Naive thymus-derived CD8-positive, alpha-beta T cell (primary cell): ENCODE measurements at places on chromosomes 12 and 14. TPM values are rescaled to one million over a fixed set of nuclear protein-coding genes. Genes with fewer than 3 reads are reported as not detected.
A peak's percentile ranks its signal among the peaks of the same experiment; 100 is the strongest.

BIN2 gene
- total RNA-seq: 257 TPM

DNA sequence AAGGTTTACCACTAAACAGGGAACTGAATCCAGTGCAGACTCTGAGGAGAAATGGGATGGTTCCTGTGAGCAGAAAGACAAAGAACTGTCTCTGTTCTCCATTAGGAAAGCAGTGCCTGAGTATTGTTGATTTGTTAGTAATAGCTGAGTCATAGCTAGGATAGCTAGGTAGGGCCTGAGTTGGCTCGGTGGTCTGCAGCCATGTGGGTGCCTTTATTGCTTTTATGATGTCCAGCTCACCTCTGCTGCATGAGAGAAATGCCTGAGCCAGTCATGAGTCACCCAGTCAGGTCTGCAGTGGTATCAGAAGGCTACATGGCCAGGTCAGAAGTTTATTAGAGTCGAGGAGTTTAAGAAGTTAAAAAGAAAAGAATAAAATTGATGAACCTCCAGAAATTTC is 24.2 kb downstream of the TRHDE start:
- no peak for DNase-seq

LETMD1 gene
- total RNA-seq: 88.4 TPM

DNA sequence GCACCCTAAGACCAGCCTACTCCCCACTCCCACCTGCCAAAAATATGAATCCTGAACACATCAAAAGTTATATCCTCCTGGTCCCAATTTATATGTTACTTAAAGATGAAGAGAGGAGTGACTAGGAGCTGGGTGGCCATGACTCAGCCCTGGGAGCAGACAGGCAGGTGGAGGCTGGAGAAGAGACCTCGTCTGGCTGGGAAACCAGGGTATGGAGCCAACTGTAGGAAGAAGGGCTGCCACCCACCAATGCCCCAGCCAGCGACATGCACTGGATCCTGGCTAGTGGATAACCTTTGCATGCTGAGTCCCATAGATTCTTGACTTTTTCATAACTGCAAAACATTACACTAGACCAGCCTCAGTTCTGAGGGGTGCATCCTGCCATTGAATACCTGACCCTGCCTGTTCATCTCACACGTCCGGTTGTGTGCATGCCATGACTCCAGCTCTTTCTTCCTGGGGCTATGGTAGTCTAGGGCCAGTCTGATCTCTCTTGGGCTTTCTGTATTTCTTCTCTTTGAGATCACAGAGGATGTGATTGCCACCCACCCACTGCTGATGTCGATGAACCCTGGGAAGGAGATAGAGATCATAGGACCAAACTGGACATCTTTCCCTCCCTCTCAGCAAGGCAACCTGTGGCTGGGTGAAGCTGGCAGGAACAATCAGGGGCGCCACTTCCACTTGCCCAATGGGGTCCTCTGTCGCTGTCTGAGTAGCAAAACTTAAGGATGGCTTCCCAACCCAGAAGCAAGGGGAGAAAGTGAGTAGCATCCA is 69.6 kb upstream of the DDX11 start:
- no peak for DNase-seq

CISTR gene
- total RNA-seq: not detected

KLRD1 gene
- 4.3 TPM for total RNA-seq

- peak; percentile 43 for DNase-seq
Observed at GRCh38 chr14:81219759-81220579, 790 bp downstream of the GTF2A1 start.

GRCh38 chr12:110686294-110686903 is 2.5 kb downstream of the HVCN1 start:
- no peak for DNase-seq

DNA sequence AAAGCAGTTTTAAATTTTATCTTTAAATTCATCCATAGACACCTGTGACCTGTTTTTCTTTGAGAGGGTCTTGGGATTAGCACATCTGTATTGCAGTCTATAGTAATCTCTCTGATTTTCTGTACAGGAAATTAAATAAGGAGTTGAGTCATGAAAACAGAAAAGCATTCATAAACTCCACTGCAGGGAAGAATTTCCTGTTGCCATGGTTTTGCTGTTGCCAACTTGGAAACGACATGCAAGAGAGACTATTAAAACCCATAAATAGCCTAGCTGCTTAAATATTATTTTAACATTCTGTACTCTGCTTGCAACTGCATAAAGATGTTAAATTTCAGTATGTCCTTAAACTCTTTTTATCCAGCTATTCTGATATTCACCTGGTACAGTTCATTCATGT is 281.0 kb upstream of the RGS6 start:
- no peak for DNase-seq

GRCh38 chr14:88196925-88197324 is 126.1 kb downstream of the KCNK10 start:
- DNase-seq: no peak

DNA sequence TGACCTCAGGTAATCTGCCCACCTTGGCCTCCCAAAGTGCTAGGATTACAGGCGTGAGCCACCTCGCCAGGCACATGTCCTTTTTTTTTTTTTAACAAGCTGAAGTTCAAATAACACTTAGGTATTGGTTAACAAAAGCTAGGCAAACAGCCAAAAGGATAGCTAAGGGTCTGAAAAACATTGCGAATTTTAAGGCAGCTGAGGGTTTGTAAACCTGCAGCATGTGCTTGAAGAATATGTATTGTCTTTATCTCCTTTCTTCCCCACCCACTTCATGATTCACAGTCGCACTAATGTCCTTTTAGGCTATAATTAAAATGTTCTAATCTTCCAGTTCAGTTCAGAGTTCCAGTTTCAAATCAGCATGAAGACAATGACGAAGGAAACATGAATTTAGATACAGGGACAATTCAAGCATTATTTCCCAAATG is 30.1 kb upstream of the CERS5 start:
- no peak for DNase-seq

DNA sequence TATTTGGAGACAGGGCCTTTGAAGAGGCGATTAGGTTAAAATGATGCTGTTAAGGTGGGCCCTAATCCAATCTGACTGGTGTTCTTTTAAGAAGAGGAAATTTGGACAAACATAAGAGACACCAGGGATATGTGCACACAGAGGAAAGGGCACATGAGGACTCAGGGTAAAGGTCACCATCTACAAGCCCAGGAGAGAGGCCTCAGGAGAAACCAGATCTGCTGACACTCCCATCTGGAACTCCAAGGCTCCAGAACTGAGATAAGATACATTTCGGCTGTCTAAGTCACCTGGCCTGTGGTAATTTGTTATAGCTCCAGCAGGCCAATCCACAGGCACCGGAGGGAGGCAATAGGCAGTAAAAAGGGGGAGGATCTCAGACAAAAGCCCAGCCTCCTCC is 48.6 kb downstream of the KICS2 start:
- no peak for DNase-seq

KNTC1 gene
- total RNA-seq: 35.4 TPM

DNA sequence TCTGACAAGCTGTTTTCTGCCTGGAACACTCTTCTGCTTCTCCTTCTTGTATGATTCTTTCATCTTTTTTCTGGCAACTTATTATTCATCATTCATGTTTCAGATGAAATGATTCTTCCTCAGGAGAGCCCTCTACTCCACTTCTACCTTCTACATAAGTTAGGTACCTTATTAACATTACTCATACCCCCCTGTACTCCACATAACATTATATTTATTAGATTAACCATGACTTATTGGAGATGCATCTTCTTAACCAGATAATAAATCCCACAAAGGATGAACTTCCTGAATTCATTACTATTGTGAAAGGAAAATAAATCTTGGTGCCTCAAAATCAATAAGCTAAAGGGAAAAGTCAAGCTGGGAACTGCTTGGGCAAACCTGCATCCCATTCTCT is 1636.5 kb upstream of the FLRT2 start:
- DNase-seq: no peak

GRCh38 chr12:47160316-47161244 is 80.8 kb upstream of the AMIGO2 start:
- DNase-seq: no peak

DNA sequence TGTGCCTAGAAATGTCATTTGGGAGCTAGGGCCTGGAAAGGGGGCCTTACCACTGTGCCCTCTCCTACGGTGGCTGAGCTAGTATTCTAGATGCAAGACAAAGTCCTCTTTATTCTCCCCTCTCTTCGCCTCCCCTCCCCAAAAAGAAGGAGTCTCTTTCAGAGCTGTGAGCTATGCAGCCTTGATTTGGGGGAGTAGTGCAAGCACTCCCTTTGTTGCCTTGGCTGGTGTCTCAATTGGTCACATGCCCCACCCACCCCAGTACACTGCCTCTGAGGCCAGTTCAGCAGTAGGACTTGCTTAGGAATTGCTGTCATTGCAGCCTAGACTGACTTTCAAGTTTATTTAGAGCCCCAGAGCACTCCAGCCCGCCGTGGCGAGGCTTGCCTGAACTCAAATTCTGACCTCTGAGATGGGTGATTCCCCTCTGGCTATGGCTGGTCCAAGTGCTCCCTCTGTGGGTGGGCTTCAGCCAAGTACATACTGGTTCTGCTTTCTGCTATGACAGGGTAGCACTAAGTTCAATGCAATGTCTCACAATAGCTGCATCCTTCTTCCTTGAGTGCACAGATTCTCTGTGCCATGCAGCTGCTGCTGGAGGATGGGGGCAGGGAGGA is 37.0 kb upstream of the FBXO33 start:
- DNase-seq: peak; percentile 10

LIN7A gene
- not detected for total RNA-seq
